CD4-positive, alpha-beta T cell treated with Interleukin-12 subunit alpha and Interleukin-12 subunit beta, for 1 hour (primary cell): ENCODE measurements at places on chromosomes 1 and 21.

DNA sequence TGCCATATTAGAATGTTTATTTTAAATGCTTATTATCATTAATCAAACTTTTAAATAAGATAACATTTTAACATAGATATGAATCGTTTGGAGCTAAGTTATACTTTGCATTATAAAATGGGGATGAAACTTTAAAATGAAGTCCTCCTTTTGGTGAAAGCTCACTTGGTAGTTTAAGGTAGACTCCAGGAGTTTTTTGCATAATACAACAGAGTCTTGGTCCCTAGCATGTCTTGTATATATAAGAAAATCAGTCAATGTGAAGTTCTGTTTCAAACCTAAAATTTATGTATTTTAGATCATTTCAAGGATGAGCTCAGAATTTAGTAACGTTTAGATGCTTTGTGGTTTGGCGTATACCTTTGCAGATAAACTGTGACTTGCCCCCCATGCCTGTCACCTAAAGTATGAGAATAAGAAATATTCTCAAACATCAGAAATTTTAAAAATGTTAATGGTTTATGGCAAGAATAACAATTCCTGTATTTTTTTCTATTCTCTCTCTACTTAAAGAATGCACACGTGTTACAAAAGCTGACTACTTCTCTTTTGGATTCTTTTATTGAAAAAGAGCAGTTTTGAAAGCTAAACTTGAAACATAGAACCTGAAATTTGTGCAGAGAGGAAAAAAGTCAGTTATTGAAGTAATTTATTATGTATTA, 3.8 kb downstream of the NFIA start:
- no peak for DNase-seq

- DNase-seq: no peak
Measured at GRCh38 chr1:115373305-115373704, 35.3 kb upstream of the NGF start.

- no peak for DNase-seq
Measured at GRCh38 chr1:226351709-226352108, 42.7 kb upstream of the LIN9 start.

GRCh38 chr1:30731806-30732276, 8.5 kb upstream of the MATN1 start:
- no peak for DNase-seq

GRCh38 chr1:160522622-160523345, at the start of gene SLAMF6:
Gene SLAMF6, minus strand, starts transcription at chr1:160523255. Its CDS starts 63 bp downstream, at chr1:160523192.
- DNase-seq: peak; percentile 55

DNA sequence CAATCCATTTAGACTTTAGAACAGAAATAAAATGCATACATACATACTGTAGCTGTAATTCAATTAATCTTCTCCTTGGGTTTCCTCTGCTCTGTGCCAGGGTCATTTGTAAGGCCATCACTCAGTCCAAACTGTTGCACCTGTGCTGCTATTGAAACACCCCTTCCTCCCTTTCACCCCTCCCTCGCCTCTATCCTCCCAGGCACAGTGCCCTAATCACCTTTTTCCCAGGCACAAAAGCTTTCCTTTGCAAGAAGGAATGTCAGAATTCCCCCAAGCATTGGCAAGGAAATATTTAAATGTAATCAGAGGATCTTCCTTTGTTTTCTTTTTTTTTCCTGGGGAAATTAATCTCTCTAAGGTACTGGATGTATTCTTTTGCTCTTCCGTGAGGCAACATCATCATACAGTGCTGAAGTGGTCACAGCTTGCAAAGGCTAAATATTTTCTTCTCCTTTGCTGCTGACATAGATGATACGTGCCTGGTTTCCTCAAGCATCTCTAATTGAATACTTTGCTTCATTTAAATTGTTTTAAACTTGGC, 339.3 kb upstream of the NR5A2 start:
- no peak for DNase-seq

- peak; percentile 72 for DNase-seq
Measured at GRCh38 chr1:205440476-205441317, 15.1 kb downstream of the BLACAT1 start.

- no peak for DNase-seq
Measured at GRCh38 chr1:98881901-98882300, 122.8 kb downstream of the PLPPR5 start.

GRCh38 chr1:36253161-36253862, 29.1 kb downstream of the THRAP3 start:
- DNase-seq: no peak

- no peak for DNase-seq
Measured at GRCh38 chr21:44737706-44738354, 26.5 kb upstream of the TSPEAR start.

GRCh38 chr1:117676615-117677130, 70.8 kb downstream of the TENT5C start:
- no peak for DNase-seq

DNA sequence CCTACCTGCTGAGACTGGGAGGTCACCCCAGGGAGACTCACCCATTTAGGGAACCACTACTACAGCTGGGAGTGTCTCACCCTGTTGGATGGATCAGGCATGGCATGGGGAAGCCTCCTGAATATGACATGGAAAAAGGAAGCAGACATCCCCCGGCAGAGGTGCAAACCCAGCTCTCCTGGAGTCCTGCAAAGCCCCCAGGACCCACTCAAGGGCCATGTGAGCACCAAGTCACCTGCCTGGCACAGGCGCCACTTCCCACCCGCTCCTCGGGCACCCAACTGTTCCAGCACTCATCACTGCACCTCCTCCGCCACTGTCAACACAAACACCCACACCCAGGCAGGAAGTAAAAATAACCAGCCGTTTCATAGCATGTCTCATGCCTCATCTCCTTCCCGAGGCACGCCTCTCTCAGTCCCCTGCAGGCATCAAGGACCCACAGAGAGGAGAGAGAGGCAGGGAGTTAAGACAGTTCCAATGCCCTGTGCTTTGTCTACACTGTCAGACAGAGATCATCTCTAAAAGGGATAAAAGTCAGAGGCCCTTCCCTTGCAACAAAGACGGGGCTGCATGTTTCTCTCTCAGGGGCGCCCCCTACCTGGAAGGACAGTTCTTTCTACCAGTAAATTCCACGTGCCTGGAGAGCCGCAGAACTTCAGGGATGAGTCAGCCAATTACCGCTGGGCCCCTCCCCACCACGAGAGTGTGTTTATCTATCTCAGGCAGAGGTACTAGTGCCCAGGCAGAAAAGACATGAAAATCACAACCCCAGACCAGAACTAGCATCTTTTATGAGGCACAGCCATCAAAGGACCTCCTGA, 150.1 kb upstream of the SOD1 start:
- DNase-seq: peak; percentile 67

DNA sequence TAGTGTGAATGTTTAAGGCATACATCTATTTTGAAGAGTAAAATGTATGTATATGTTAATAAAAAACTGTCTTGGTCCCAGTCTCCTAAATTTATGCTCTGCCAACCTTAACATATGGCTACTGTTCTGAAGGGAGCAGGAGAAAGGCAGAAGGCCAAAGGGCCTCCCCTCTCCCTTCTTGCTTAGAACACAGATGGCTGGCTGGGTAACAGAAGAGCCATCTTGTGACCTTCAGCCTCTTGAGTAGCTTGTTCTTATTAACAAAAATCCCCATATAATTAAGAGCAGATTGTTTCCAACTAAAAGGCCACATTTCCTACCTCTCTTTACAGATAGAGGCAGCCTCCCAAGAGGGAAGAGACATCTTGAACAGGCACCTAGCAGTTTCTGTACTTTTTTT, 36.1 kb downstream of the EPB41 start:
- DNase-seq: no peak

DNA sequence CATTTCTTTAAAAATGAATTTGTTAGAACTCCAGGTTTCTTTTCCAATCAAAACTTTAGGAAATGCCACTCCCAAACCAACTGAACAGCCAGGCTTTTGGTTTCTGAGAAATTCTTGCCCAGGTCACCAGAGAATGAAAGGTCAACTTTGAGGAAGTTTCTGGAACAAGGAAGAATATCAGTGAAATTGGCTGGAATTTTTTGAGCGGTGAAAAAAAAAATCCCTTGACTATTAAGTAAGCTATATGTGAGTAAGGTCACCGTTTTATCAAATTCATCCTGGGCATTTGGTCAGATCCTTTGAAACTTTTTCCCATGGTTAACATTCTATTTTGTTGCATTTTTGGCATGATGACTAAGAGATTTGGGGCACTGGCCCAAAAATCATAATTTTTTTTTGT, 469.3 kb downstream of the LTN1 start:
- DNase-seq: no peak

DNA sequence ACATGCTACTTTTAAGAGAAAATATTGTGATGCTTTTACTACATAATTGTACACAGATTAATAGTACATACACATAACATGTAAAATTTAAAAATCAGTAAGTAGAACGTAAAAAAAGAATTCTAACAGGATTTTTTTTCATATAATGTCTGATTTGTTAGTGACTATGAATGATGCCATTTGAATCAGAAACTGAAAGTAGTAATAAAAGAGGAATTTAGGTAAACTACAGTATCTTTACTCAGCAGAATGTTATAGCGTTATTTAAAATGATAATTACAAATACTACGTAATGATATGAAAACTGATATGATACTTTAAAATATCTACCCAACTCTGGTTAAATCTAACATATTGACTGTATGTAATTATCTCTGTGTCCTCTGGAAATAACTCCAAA, 116.1 kb downstream of the DENND1B start:
- no peak for DNase-seq

GRCh38 chr1:247402120-247402675, 13.8 kb upstream of the NLRP3 start:
- no peak for DNase-seq

DNA sequence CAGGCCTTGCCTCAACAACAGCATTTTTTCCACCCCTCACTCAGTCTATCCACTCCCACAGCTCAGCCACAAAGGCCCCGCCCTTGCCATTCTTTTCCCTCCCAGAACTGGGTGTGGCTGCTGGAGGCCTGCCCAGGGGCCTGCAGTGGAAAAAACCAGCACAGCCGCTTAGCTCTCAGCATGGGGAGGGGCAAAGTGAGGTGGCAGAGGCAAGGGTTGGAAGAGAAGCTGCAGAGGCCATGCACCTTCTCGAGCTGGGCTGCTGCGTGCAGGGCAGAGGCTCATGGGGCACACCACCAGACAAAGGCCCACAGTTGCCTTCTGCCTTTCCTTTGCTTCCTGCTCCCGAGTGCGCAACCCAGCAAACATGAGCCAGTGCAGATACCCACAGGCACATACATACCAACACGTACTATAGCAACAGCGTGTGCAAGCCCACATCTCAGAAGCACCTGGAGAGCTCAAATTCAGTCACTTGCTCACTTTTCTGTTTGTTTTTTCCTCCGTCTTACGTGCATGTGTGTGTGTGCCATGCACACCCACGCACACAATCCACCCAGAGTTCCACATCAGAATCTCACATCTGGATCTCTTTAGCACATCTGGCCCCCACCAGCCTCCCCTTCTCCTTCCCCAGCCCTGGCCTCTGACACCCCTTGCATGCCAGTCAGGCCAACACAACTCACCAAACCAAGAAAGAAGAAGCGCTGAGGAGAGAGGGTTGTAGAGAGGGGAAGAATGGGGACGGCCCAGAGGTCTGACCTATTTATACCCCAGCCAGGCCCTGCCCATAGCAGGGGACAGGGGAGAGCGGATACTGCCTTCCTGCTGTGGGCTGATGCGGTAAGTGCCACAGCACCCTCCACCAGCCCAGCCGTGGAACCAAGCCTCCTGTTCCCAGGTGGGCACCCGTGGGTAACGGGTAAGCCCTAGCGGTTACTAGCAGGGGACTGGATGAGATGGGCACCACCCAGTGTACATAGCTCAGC, at the start of gene S100A4:
Gene S100A4, minus strand, starts transcription at position 740 of the 989 bp plus-strand sequence. CDS start 1,012 bp downstream, outside the sequence.
- DNase-seq: peak; percentile 88

- DNase-seq: no peak
Measured at GRCh38 chr1:218686258-218686657, 341.1 kb downstream of the TGFB2 start.

DNA sequence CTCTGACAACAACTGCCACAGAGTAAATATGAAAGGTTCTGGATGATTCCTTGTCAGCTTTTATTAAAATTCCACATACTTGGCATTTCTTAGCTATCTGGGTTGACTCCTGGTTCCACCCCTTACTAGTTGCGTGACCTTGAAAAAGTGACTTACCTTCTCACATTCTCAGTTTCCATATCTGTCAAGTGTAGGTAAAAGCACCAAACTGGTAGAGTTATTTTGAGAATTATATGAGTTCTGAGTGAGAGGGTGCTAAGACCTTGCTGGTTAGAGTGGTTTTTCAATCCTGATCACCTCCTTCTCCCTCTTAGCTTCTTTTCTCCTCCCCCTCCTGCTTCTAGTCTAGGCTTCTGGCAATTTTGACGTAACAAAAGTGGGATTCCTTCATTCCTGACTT, 83.4 kb upstream of the ABCD3 start:
- DNase-seq: no peak

- DNase-seq: no peak
Measured at GRCh38 chr1:36087233-36088123, 1.2 kb upstream of the ADPRS start.

- peak; percentile 70 for DNase-seq
Measured at GRCh38 chr1:1305300-1306069, 2.2 kb downstream of the ACAP3 start.

GRCh38 chr1:111190931-111191451, 9.5 kb downstream of the DENND2D start:
- no peak for DNase-seq
